Activated CD4-positive, alpha-beta T cell treated with anti-CD3 and anti-CD28 coated beads, Interleukin-2, amount 10 ng/mL, durations not matched to agents 24 days and 14 days (primary cell): ENCODE measurements at places on chromosomes 16 and 17. TPM values are rescaled to one million over a fixed set of nuclear protein-coding genes. Genes with fewer than 3 reads are reported as not detected.
A peak's percentile ranks its signal among the peaks of the same experiment; 100 is the strongest.

KIF1C gene
- 62.3 TPM in 2 replicates for total RNA-seq

DNA sequence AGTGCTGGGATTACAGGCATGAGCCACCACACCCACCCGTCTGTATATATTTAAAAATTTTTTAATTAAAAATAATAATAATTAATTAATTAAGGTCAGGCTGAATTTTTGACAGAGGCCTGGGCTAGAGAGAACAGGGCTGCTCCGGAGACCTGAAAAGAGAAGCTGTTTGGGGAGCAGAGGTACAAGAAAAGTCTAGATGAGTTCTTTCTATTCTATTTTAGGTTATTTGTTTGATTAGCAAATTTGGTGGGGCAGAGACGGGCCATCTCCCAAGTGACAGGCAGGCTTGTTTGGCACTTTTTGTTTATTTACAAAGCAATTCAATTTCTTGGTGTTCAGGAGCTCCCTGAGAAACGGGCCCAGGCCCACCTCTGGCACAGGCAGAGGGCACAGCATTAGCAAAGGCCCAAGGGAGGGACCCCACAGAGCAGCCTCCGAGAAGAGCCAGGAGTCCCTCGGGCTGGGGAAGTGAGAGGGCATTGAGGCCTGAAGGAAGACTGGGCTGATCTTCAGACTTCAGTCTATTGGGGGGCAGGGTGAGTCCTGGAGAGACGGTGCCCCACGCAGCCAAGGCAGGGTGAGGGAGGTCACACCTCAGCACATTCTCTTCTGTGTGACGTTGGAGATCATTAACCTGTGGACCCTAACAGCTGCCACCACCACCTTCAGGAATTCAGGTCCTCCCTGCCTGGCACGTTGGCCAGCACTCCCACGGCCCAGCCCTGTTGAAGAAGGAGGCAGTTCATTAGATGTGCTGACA lies 10.8 kb upstream of the RIPOR1 start:
- DNase-seq: no peak
- H3K36me3 ChIP-seq: no peaks in the 10 kb centered on the region
- no peak overlapping the region for H3K27ac ChIP-seq
- H3K4me1 ChIP-seq: peaks cover 32% of the 10 kb centered on the region
- H3K4me3 ChIP-seq: no peak overlapping the region

DNA sequence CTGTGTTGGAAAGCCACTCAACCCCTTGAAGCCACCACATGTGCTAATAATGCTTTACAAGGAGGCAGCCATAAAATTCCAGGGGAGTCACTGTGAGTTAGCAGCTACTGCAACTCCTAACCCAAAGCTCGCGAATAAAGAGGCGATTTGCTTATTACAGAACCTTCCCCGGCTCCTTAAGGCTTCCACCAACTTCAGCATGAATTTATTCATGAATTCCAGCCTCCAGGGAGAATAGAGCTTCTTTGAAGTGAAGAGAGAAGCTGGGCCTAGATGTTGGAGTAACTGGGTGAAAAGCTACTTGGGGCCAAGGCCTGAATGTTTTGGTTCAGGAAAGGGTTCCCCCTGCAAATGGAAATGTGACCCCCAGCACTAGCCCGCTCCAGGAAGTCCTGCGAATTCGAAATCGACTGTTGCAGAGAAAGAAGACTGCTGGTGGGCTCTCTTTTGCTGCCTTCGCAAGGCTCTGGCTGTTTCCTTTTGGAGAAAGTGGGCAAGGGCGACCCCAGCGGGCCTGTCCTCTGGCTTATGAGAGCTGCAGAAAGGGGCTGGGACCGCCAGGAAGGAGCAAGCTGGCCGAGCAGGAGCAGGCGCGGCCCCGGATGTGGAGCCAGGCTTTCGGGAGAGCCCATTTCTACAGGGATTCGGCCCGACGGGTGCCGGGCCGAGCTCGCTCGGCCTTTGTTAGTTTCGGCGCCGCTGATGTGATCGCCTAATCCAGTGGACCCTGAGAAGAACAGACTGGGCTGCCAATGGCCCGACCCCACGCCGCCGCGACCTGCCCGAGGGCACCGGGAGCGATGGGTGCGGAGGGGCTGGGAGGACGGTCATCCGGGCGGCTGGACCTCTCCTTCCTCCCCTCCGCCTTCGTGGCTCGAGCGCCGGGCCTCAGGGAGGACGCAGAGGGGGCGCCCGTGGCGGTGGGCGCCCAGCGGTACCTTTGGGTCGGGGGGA lies 7.6 kb downstream of the CBX8 start:
- H3K27ac ChIP-seq: peak overlapping the region; percentile 25
- H3K36me3 ChIP-seq: peaks cover 4% of the 10 kb centered on the region
- H3K4me1 ChIP-seq: no peaks in the 10 kb centered on the region
- peaks cover 52% of the 10 kb centered on the region for H3K27me3 ChIP-seq
- H3K4me3 ChIP-seq: no peak overlapping the region

GRCh38 chr17:77366206-77366557 lies 225.4 kb downstream of the SEC14L1 start:
- H3K36me3 ChIP-seq: no peaks in the 10 kb centered on the region
- peaks cover 46% of the 10 kb centered on the region for H3K4me1 ChIP-seq
- H3K27ac ChIP-seq: no peak overlapping the region
- no peak for DNase-seq
- H3K27me3 ChIP-seq: peaks cover 2% of the 10 kb centered on the region
